Mesothelial cell of epicardium (in vitro differentiated cells): ENCODE measurements at places on chromosomes 11 and 22. TPM values are rescaled to one million over a fixed set of nuclear protein-coding genes. Genes with fewer than 3 reads are reported as not detected.

Gene MB
- total RNA-seq: not detected in 3 replicates

DNA sequence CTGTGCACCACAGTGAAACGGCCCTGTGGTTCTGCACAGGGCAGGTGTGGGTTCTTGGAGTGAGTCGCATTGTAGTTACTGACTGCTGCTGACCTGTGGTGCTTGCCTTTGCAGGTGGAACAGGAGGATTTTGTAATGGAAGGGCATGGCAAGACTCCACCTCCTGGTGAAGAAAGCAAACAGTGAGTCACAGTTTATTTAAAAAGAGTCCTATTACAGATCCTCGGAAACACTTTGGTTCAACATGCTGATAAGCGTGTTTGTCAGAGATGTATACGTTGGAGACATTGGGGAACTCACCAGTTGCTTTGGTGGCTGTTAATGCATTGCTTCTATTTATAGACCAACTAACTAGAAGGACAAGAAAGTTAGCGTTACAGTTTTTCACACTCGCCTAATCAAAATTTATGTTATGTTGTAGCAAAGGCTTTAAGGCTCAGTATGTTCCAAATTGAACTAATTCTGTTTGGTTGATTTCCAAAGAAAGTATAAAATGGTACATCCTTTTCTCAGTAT lies 21.7 kb upstream of the TNRC6B start:
- no peaks in the 10 kb centered on the region for H3K27me3 ChIP-seq
- DNase-seq: no peak
- peaks cover 33% of the 10 kb centered on the region for H3K4me1 ChIP-seq
- H3K36me3 ChIP-seq: peaks cover 3% of the 10 kb centered on the region

DNA sequence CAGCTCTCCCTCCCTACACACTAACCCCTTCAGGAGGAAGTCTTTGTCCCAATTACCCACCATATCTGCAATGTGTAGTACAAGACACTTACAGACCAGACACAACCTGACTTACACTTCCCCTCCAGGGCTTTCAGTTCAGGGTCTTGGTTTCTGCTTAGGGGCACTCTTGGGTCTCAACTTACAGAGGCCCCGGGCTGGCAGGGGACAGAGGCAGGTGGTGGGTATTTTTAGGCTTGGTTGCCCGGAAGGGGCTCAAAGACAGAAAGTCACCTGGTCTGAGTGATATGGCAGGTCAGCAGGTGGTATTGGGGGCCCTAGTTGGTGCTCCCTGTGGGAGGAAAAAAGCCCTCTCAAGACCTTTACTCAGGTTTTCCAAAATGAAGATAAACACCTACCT lies 3.4 kb upstream of the TMEM184B start:
- no peaks in the 10 kb centered on the region for H3K36me3 ChIP-seq
- H3K27ac ChIP-seq: no peak overlapping the region
- no peak for DNase-seq
- peaks cover 19% of the 10 kb centered on the region for H3K4me1 ChIP-seq

- no peak overlapping the region for H3K27ac ChIP-seq
- no peak for DNase-seq
- no peak overlapping the region for H3K4me3 ChIP-seq
- peaks cover 26% of the 10 kb centered on the region for H3K4me1 ChIP-seq
Measured at GRCh38 chr11:76649851-76650372, 20.6 kb downstream of the LRRC32 start.

Gene FBLN1
- total RNA-seq: 283 to 297 TPM (median 296 TPM) in 3 replicates

- H3K27ac ChIP-seq: peak overlapping the region; percentile 30
- H3K4me1 ChIP-seq: peaks cover 18% of the 10 kb centered on the region
- no peak for DNase-seq
- H3K27me3 ChIP-seq: peaks cover 3% of the 10 kb centered on the region
Measured at GRCh38 chr11:65225279-65226102, 36.3 kb upstream of the POLA2 start.

DNA sequence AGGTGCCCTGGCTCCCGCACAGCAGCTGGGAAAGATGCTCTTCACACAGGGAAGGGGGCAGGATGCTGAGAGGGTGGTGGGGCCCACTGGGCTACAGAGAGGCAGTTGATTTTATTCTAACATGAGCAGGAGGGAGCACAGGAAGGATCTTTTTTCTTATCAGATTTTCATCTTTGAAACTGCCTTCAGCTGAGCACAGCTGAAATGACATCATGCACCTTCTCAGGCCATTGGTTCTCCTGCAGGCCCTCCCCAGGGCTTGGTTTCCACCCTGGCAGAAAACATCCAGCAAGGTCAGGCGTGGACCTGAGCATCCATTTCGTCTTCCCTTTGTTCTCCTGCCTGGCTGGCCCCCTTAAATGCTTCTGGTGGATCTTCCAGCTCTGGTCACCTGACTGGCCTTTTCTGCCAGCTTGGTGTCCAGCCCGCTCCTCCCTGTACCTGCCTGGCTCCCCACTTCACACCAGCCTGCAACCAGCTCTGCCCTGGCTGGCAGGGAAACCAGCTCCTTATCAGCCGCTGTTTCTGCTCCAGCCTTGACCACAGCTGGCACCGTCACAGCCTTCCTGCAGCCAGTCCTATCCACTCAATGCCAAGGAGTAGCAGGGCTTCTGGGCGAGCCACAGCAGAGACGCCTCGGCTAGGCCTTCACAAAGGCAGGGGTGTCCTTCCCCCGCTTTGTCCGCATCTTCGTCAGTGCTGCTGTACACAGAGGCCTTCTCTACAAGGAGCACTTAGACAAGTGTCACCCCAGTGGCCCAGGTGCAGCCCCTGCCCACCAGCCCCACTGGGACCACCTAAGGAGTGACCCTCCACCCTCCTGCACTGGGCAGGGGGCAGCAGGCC lies 36.5 kb downstream of the TOM1 start:
- peaks cover 22% of the 10 kb centered on the region for H3K36me3 ChIP-seq
- no peak overlapping the region for H3K27ac ChIP-seq
- DNase-seq: no peak
- no peaks in the 10 kb centered on the region for H3K27me3 ChIP-seq

- DNase-seq: no peak
- peaks cover 21% of the 10 kb centered on the region for H3K4me1 ChIP-seq
- peak overlapping the region; percentile 98 for H3K4me3 ChIP-seq
- H3K36me3 ChIP-seq: peaks cover 8% of the 10 kb centered on the region
- no peaks in the 10 kb centered on the region for H3K27me3 ChIP-seq
Measured at GRCh38 chr22:37684803-37685615, 1.1 kb upstream of the NOL12 start.

GRCh38 chr22:44026630-44027511 lies 2.8 kb downstream of the PARVB start:
- H3K4me1 ChIP-seq: peaks cover 16% of the 10 kb centered on the region
- DNase-seq: no peak
- peak overlapping the region; percentile 9 for H3K4me3 ChIP-seq
- peak overlapping the region; percentile 27 for H3K27ac ChIP-seq
- H3K36me3 ChIP-seq: no peaks in the 10 kb centered on the region
- H3K27me3 ChIP-seq: peaks cover 6% of the 10 kb centered on the region
